ENCODE measurements at places on chromosomes 7 and 10. TPM values are rescaled to one million over a fixed set of nuclear protein-coding genes. Genes with fewer than 3 reads are reported as not detected.

SSC4D gene
- polyA plus RNA-seq = 0.45 TPM

GRCh38 chr10:86389441-86390193, 23.0 kb upstream of the GRID1 start:
- DNase-seq = no peak

DNA sequence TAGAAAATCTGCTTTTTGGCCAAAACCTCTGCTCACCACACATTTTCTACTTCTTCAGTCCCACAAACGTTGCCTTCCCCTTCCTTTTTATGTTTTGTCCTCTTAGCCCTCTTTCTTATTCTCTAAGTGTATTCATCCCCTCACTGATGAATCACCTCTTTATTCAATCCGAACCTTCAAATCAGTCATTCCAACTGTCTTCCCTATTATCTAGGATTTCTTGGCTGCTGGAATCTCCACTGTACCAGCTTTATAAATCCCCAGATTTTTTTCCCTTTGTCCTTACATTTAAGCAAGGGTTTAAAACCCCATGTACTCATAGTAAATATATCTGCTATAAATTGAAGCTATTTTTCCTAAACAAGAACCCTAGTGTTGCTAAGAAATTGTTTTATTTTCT, 176.9 kb downstream of the SEMA3A start:
- DNase-seq = no peak

DNA sequence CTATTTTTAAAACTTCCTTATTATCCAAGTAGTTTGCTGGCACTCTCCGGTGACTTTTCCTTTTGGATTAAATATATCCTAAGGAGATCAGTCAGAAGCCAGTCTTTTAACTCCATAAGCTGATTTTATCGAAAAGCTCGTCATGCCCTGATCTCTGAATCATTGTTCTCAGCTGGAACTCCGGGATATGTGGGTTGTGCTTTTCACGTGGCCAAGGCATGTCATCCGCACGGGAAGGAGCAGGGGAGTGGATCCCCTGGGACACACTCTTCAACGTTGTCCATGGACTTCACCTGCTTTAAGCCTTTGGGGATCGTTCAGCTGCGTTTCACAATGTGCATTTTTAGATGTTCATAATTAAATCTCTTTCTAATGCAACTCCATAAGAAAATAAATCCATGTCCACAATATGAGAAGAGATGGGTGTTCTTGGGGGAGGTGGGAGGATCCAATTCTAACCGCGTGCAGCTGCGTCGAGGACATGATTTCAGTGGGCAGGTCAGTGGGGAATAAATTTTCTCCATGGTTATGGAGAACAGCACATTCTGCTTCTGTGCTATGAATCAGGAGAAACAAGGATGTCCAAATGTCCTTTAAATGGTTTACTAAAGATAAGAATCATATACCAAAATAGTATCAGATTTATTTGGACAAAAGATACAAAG, 229.5 kb upstream of the ADARB2 start:
- DNase-seq = no peak

GRCh38 chr7:103524042-103524907, 78.3 kb upstream of the SLC26A5 start:
- DNase-seq = peak; percentile 29

GRCh38 chr7:155161690-155162089, 91.6 kb downstream of the HTR5A start:
- no peak for DNase-seq

UCMA gene
- polyA plus RNA-seq = not detected

UCN3 gene
- polyA plus RNA-seq = not detected

EPO gene
- polyA plus RNA-seq = not detected

GRCh38 chr10:124236816-124237215, 143.4 kb upstream of the CHST15 start:
- DNase-seq = no peak

C10orf62 gene
- polyA plus RNA-seq = not detected

- DNase-seq = no peak
Measured at GRCh38 chr7:20395511-20395910, 64.8 kb downstream of the ITGB8 start.

GRCh38 chr10:24463611-24464426, 254.9 kb downstream of the KIAA1217 start:
- DNase-seq = peak; percentile 88

DNA sequence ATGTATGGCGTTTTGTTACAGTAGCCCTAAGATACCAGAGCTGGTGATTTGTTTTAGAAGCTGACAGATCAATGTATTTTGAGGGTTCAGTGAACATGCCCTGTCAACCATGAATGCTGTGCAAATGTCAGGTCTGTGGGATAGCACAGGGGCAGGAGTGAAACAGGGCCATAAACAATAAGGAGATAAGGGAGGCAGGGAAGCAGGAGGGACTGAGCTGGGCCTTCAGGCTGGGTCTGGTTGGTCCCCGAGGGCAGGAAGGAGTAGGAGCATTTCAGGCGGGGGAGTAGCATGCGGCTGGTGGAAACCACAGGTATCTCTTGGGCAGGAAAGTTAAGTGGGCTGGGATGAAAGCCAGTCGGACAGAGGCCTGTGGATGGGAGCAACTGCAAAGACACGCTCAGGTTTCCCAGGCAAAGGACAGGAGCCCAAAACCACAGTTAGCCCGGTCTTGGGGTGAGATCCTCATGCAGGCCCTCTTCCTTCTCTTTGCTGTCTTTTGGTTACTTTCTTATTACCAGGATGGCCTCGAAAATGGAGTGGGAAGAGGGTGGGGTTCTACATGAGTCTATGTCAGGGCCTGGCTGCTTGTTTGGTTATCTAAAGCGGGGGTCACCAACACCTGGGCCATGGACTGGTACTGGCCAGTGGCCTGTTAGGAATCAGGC, 69.5 kb upstream of the SEPHS1 start:
- no peak for DNase-seq

DNA sequence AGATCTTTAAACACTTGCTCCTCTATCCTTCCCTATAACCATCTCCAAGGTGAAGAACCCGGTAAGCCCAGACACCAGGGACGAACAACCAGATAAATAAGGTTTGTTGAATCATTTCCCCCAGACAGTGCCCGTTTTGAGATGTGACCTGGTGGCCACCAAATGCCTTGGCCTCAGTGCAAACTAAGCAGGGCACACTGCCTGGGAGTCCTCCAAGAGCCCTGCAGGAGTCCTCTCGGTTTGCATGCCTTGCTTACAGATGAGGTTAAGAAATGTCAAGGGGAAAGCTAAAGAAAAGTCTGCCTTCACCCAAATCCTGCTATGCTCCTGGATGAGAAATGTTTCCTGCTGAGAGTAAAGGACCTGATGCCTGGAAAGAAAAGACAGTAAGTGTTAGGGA, 31.6 kb downstream of the SLIT1 start:
- DNase-seq = no peak

DNA sequence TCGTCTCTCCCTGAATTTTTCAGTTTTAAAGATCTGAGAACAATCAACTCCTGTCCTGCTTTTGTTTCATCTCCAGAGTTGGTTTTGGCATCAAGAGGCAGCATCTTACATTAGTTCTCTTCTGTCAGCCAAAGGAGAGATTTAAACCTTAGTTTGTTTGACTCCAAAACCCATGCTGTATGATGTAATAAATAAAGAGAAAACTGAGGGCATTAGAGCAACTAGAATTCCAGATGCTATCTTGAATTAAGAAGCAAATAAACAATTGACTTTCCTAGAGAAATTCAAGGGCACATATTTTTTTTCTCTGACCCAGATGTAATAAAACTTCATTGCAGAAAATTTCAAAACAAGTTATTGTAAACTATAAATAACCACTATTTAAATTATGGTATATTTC, 54.4 kb downstream of the INHBA start:
- DNase-seq = no peak

- no peak for DNase-seq
Measured at GRCh38 chr7:72025381-72025960, 386.7 kb downstream of the CALN1 start.

SNX10 gene
- polyA plus RNA-seq = not detected

DNA sequence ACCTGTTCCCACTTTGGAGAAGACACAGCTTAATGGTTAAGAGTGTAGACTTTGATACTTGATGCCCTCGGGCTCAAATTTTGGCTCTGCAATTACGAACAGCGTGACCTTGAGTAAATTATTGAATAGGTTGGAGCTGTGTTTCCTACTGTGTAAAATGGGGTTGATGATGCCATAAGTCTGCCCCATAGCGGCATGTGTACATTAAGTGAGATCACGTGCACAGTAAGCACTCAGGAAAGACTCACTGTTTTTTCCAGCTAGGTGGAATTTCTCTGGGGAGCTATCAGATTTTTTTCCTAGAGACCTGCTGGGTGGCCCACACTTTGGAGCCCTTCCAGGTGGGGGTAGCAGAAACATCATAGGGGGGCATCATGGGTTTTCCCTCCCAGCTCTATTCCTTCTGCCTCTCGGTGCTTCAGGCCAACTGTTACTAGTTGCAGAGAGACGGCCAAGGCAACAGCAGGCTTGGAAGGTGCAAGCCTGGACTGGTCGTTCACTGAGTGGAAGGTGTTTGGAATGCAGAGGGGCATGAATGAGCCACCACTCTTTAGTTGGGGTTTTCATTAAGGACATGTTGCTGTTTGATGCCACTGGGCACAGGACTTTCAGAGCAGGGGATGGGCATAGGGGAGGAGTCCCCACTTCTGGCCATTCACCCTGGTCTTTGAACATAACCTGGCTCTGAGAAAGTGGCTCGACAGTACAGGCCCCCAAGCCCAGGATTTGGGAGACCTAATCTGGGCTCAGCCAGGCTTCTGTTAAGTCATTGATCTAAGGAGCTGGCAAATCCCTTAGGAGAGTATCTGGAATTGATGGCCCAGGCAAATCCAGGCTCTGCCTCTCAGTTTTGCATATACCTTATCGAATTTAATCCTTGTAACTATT, 64.0 kb downstream of the SYPL1 start:
- DNase-seq = no peak

- no peak for DNase-seq
Measured at GRCh38 chr10:95254629-95255028, 36.2 kb downstream of the PDLIM1 start.

- DNase-seq = no peak
Measured at GRCh38 chr10:119030421-119031250, 1.1 kb downstream of the NANOS1 start.

DNA sequence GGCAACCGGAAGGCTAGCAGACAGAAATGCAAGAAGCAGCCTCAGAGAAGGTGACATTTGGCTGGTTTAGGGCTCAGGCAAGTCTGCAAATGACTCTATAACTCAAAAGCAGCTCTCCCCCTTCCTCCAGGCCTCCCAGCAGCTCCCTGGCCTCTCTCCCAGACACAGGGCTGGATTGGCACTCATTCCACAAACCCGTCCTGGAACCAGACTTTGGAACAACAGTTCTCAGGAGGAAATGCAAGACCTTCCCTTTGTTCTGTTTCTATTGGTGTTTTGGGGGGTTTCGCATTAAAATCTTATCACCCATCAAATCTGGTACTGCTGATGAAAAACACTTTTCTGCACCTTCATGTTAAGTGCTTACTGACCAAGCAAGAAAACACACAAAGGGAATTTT, 40.3 kb upstream of the EFCAB10 start:
- no peak for DNase-seq

GRCh38 chr10:17354781-17355180, 99.6 kb downstream of the ST8SIA6 start:
- DNase-seq = no peak

CHST15 gene
- polyA plus RNA-seq = 4.1 TPM

GRCh38 chr7:151814400-151815009, 62.4 kb downstream of the PRKAG2 start:
- DNase-seq = no peak

GRCh38 chr10:50554995-50555568, 68.7 kb downstream of the SGMS1 start:
- no peak for DNase-seq

DNA sequence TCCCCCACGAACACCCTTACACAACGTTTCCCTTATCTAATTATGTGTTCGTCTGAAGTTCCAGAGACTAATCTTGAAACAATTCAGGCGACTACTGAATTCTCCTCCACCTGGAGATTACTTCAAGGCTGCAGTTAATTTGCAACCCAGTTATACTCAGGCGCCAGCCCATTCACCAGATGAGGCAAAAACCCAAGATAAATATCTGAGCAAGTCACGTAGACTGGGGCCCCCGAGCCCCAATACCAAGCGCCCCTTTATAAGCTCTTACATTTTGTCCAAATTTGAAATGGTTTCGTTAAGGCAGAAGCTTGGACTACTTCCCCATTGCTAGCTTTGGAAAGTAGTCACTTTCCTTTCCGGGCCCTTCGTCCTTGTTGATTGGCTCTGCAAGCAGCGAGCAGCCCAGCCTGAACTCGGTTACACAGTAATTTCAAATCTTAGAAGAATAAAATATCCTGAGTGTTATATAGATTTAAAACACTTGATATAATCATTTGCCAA, 1.2 kb downstream of the TPK1 start:
- DNase-seq = no peak

- no peak for DNase-seq
Measured at GRCh38 chr10:54650547-54650946, 150.5 kb downstream of the PCDH15 start.

GAD2 gene
- polyA plus RNA-seq = not detected

DNA sequence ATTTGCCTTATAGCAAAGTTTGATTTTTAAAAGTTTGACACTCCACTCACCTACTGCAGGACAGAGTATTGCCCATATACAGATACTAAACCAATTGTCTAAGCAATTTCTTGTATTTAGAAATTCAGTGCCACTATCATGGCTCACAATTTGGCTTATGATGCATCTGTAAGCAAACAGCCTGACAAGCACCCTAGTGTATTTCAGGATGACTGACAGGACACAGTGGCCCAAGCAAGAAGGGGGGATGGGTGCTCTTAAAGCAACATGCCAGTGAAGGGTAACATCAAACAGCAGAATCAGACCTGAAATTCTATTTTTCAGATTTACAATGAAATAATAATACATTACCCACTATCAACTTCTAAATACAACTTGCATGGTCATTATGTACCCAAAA, 30.5 kb downstream of the CTNNA3 start:
- DNase-seq = no peak

HKDC1 gene
- polyA plus RNA-seq = 0.47 TPM

DNA sequence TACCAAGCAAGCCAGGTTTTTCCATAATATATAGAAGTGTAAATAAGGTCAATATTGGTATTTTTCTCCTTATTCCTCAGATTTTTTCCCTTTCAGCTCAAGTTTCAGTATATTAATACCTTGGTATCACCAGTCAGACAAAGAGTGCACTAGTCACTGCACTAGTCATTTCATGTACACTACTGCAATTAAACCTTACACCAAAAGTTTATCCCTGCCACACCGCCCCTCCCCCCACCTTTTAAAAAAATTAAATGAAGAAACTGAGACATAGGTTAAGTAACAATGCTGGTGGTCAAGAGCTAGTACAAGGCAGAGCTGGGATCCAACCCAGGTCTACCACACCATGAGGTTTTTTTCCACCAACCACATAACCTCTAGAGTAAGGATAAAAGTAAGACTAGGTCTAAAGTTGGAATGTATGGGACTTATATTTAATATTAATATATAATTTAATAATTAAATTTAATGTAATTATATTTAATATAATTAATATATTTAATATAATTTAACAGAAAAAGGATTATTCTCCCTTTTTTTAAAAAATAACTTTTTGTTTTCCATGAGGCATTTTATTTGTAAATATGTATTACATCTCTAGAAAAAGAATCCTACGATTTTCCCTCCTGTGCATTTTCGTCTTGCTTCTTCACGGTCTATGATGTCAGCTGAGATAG, 68.5 kb downstream of the NT5C2 start:
- no peak for DNase-seq

- DNase-seq = no peak
Measured at GRCh38 chr7:105444342-105444987, 55.7 kb upstream of the SRPK2 start.

- DNase-seq = no peak
Measured at GRCh38 chr7:51070151-51070550, 246.5 kb downstream of the COBL start.

- no peak for DNase-seq
Measured at GRCh38 chr10:129099992-129100391, 367.0 kb upstream of the MGMT start.

GRCh38 chr10:130762491-130762890, 549.0 kb downstream of the TCERG1L start:
- no peak for DNase-seq

Measured in AG04450 (cell line).